ENCODE measurements at places on chromosomes 5 and 9.

DNA sequence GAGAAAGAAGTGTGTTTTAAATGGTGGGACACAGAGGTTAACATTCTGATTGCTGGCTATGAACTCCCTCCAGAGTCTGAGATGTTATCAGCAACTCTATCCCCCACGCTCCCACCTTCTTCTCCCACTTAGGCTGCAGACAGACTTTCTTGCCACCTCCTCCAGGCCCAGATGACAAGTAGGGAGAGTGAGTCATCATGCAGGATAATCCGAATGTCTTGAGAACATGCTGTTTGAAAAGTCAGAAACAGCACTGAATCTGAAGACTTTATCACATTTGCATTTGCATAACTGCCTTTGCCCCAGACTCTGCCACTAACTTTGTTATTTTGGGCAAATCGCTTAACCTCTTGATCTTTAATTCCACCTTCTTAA lies 139.8 kb downstream of the ESM1 start:
- no peak for DNase-seq

GRCh38 chr9:135760465-135760864 lies 58.5 kb downstream of the KCNT1 start:
- no peak for DNase-seq

GRCh38 chr9:98104445-98104881 lies 14.6 kb downstream of the TRIM14 start:
- DNase-seq = no peak

DNA sequence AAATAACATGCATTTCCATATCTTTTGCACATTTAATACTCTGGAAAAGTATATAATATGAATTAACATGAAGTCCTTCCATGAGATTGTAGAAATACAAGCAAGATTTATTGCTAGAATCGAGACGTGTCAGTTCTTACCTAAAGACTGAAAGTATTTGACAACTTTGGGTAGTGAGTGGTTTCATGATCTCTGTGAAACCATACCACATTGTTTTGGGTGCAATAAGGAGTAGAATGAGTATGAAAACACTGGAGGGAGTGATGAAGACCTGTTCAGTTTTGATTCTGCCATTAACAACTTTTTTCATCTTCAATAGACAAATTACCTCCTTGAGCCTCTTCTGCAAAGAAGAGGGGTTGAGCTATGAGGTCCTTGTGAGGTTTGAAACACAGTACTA lies 133.7 kb downstream of the NUDT12 start:
- DNase-seq = no peak

DNA sequence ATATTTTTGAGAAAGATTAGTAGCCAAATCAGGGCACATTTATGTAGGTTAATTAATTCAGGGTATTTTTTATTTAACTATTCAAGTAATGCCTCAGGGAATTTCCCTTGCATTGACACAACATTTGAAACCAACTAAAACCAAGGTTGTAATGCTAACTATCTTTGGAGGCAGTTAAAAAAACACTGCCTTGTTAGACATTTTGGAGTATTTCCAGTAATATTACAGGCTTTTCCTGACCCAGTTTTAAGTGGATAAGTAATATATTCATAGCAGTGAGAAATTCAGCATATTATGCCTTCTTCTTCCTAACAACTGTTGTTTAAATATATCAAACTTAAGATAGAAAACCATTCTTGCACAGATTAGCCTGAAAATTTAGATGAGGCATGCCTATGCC lies 175.1 kb downstream of the TMC1 start:
- DNase-seq = no peak

DNA sequence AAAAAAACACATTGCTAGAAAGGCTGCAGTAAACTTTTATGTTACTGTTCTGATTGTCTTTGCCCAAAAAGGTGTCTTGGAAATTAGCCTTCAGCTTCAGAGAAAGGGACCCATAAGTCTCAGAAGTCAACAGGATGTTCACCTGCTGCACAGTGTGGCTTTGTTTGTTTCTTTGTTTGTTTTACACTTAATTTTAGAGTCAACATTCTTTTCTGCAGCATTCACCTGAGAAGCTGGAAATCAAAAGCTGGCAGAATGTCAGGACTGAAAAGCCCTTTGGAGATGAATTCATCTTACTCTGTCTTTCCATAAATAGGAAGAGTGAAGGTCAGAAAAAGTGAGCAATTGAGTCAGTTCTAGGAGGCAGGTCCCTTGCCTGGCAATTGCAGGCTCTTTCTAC lies 170.0 kb downstream of the PAPPA start:
- DNase-seq = no peak

- DNase-seq = no peak
Observed at GRCh38 chr9:136595245-136596153, 49.7 kb upstream of the NOTCH1 start.

DNA sequence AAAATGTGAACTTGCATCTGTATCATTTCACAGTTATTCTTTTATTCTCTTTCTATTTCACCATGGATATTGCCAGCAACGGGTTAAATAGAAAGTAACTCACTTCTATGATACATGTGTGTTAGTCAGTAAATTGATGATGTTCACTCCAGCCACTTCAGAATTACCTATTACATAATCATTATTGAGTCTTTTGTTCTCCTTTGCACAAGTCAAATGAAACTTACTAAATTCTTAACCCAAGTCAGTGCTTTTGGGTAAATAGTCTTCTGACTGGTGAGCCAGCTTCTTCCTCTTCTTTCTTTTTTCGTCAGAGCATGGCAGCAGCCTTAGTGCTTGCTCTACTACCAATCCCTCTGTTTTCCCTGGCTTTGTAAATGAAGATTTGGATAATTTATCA lies 344.3 kb downstream of the RAB3C start:
- no peak for DNase-seq

DNA sequence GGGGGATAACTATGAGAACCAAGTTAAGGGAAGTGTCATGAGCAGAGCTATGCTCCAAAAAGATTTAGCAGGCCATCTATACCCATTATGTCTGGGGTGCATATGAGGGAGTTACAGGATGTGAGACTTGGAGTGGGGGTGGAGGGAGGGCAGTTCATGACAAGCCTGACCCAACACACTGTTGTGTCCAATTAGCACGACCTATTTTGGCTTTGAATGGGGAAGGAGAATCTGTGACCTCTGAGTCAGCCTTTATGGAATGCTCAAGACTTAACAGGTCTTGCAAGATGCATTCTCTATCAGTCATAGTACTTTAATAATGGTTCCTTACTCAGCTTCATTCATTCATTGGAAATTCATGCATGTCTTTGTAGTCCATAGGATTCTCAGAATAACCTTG lies 71.7 kb downstream of the GRIA1 start:
- DNase-seq = no peak

DNA sequence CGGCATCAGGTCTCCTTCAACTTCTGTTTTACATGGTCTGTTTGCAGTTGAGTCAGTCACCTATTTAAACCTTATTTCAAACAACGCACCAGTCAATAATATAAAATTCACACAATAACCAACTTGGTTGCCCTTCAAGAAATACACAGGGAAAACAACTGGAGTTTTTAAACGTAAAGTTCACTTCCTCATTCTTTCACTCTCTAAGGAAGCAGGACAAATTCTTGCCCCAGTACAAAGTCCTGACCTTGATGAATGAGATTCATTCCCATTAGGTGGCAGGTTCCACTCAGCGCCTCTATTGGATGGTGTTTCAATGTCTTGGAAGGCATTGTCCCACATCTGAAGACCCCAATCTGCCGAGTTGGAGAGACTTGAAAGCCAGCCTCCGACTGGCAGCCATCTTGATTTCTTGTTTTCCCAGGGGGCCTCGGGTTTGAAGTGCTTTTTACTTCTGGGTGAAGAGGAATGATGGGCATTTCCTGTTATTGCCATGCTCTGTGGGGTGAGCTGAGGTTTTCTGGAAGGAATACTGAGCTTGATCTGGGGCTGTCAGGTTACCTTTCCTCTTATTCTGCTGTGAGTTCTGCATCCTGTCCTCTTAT lies 105.0 kb downstream of the ACER2 start:
- DNase-seq = no peak

- DNase-seq = no peak
Observed at GRCh38 chr5:1178529-1179382, 22.6 kb upstream of the SLC6A19 start.

- DNase-seq = no peak
Observed at GRCh38 chr9:2761424-2761823, 44.1 kb downstream of the KCNV2 start.

DNA sequence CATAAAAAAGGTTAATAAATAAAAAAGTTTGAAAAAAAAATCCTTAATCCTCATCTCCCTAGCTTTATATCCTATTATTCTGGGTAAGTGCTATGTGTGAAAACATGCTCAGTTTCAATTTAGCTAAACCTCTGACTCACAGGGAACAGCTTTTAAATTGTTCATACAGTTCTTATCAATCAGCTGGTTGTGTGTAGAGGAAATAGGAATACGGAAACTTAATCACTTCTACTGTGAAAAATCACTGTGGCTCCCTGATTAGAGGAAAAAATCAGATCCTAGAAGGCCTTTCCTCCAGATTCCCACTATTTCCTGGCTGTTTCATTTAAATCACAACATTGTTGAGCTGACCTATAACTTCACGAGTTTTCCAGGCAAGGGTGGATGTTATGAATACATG lies 120.5 kb downstream of the MARCHF3 start:
- DNase-seq = no peak

DNA sequence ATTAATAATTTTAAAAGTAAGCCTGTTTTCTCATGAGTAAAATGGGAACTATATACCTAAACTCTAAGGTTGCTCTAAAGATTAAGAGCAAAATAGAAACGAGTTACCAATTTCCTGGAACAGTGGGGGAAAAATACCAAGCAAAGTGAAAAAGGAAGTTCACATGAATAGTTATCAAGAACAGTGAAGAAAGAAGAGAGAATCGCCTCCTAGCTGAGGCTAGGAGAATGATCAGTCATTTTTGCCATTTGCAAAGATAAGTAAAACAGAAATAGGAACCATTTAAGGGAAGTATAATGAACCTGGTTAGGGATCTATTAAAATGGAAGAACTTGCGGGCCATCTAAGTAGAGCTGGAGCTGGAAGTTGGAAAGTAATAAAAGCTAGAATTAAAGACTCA lies 50.7 kb downstream of the P4HA2 start:
- DNase-seq = no peak

- no peak for DNase-seq
Observed at GRCh38 chr5:92180391-92180790, 797.3 kb upstream of the ARRDC3 start.

DNA sequence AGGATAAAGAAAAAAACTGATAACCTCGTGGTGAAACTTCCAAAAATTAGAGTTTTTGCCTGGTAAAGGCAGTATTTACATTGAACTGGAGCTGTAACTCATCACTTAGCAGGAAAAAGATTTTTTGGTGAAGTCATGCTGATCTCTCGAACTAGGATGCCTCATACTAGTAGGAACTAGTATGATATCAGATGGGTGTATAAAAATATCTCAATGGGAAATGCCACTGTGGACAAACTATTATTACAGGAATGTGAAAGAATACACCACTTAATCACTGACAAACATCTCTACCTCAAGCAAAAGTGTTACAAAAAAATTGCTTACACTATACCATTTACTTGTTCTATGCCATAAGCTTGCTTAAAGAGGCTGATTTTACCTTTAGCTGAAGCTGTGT lies 28.4 kb downstream of the RFX3 start:
- no peak for DNase-seq

DNA sequence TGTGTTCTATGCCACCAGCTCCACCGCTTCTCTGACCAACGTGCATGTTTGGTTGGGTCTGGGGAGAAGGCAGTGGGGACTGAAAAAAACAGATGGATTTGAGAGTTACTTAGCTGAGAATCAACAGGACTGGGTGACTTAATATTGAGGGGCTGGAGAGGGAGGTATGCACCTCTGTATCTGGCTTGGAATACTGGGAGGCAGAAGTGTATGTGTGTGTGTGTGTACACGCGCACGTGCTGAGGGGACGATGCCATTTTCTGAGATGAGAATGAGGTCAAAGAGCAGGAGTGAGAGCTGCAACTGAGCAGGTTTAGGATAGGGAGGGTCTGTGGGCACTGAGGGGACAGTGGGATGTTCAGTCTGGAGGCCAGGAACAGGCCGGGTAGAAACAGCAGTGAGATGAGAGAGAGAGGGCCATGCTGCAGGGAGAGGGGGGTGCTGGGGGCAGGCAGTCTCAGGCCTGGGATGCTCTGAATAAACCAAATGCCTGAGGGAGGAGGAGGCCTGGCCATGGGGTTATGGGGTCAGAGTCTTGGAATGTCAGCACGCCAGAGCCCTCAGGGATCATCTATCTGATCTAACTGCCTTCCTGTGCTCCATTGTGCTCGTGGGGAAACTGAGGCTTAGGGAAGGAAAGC lies 14.0 kb downstream of the PDGFRB start:
- no peak for DNase-seq

- DNase-seq = no peak
Observed at GRCh38 chr9:27473111-27473529, 51.0 kb upstream of the IFNK start.

GRCh38 chr5:169303119-169303515 lies 2.2 kb upstream of the SLIT3 start:
- no peak for DNase-seq

DNA sequence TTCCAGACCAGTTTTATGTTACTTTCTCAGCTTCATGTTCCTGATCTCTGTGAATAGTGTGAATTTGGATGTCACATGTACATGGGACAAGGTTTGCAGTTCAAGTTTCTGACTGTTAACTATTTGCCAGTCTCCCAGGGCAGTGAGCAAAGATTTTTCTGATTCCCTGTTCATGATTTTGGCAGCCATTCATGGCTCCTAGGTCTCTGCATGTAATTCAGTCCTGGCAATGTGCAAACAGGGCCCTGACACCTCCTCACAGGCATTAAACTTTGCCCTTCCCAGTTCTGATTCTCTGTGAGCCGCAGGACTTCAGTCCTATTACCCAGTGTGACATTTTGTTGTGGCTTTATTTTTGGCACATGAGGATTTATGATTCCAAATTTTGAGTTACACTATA lies 349.7 kb downstream of the ARRDC3 start:
- DNase-seq = peak; percentile 82

DNA sequence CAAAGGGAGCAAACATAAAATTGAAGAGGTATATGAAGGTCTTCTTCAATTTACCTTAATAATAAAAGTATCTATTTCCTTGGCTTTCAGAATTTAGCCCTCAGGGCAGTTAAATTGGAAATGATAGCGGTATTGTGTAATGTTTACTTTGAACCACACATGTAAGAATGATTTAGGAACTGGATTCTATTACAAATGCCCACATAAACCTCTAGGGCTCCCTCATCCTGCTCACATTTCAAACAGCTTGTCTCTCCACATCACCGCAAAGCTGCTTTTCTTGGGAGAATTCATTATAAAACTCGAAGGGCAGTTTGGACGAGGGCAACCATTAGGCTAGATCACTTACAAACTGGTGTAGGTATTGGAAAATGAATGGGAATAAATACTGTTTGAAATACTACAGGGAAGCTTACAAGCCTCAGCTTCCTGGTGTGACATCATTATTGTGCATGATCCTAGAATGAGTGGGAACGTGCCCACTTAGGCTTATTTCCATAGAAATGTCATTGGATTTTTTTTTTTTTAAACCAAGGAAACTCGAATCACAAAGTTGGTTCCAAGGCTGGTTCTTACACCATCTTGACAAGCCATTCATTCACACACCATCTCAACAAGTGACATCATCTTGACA lies 47.3 kb downstream of the MTRR start:
- DNase-seq = no peak

- DNase-seq = no peak
Observed at GRCh38 chr9:96135076-96135752, 166.8 kb downstream of the HSD17B3 start.

GRCh38 chr9:72334658-72335337 lies 30.2 kb downstream of the ZFAND5 start:
- no peak for DNase-seq

- DNase-seq = no peak
Observed at GRCh38 chr9:102360846-102361245, 622.4 kb upstream of the GRIN3A start.
